ENCODE measurements at places on chromosomes 13 and 19. TPM values are rescaled to one million over a fixed set of nuclear protein-coding genes. Genes with fewer than 3 reads are reported as not detected.

The HPN gene
- 28.1 TPM for total RNA-seq

GRCh38 chr13:99264051-99264450 is 5.9 kb upstream of the GPR18 start:
- no peak overlapping the region for H3K27ac ChIP-seq
- no peaks in the 10 kb centered on the region for H3K4me1 ChIP-seq
- H3K4me3 ChIP-seq = no peak overlapping the region
- peaks cover 6% of the 10 kb centered on the region for H3K36me3 ChIP-seq

- H3K36me3 ChIP-seq = no peaks in the 10 kb centered on the region
- no peaks in the 10 kb centered on the region for H3K27me3 ChIP-seq
- H3K27ac ChIP-seq = no peak overlapping the region
- H3K4me1 ChIP-seq = no peaks in the 10 kb centered on the region
- no peak overlapping the region for H3K4me3 ChIP-seq
These were observed 770.3 kb upstream of the SLITRK5 start for GRCh38 chr13:86900906-86901305.

The S1PR2 gene
- total RNA-seq = 15.4 TPM

DNA sequence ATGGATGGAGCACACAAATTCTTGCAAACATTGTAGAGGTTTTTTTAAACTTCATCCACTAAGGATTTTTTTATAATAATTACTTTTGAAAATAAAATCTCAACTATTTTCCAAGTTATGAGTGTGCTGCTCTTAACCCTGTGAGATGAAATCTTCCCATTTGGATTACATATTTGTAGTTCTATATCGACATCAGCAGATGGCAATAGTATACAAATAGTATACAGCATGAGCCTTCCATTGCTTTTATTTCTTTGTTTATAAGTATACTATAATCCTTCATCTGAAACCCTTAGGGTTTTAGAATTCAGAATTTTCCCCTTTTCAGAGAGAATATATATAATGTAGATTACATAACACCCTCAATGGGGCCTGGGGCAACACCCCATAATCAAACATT is 70.5 kb downstream of the GJA3 start:
- H3K4me3 ChIP-seq = no peak overlapping the region
- H3K27ac ChIP-seq = no peak overlapping the region
- H3K36me3 ChIP-seq = peaks cover 10% of the 10 kb centered on the region
- no peaks in the 10 kb centered on the region for H3K4me1 ChIP-seq

The ZNF799 gene
- 6.5 TPM for total RNA-seq

The ZNF547 gene
- total RNA-seq = 3.4 TPM

The TEKTIP1 gene
- total RNA-seq = 2.2 TPM

The ANKRD10 gene
- 132 TPM for total RNA-seq

DNA sequence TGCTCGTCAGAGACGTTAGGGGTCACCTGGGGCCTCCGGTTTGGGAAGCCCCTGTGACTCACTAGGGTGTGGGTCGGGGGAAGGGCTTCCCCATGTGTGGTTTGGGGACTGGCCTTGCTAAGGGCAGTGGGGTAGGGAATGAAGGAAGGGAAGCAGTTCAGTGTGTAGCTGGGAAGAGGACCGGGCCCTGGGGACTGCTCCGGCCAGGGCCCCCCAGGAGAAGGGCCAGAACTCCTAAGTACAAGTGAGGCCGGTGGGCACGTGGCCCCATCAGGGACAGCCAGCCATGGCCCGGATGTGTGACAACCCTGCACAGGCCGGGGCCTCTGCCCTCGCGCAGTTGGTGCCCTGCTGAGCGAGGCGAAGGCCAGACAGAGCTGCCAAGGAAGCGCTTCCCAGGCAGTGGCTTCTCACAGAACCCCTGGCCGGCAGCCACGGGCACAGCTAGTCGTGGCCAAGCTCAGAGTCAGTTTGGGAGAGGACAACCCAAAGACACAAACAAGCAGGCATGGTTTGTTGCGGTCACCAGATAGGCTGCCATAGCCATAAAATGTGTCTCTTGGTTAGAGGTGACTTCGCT is 25.7 kb downstream of the TEX29 start:
- no peaks in the 10 kb centered on the region for H3K36me3 ChIP-seq
- H3K4me1 ChIP-seq = no peaks in the 10 kb centered on the region
- no peak for DNase-seq
- H3K4me3 ChIP-seq = no peak overlapping the region
- no peak overlapping the region for H3K27ac ChIP-seq

DNA sequence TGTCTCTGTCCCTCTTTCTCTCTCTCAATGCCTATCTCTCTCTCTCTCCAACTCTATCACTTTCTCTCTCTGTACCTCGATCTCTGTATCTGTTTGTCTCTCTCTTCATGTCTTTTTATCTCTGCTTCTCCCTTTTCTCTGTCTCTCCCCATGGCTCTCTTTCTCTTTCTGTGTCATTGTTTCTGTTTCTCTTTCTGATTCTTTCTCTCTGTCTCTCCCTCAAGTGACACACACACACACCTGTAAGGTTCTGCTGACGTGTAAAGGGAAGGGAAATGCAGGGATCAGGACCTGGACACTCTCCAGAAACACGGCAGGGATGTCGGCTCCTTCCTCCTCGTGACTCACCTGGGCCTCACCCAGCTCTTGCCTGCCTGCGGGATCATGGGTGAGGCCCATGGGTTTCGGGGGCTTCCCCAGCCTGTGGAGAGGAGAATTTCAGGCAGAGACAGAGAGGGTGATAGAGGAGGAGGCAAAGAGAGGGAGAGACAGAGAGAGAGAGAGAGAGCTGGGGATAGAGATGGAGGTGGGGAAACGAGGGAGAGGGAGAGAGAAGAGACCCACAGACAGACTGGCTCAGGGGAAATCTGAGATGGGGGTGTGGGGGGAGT is 5.4 kb upstream of the PLAUR start:
- H3K27me3 ChIP-seq = no peaks in the 10 kb centered on the region
- DNase-seq = no peak
- peaks cover 30% of the 10 kb centered on the region for H3K4me1 ChIP-seq

The HSPB6 gene
- 29.4 TPM for total RNA-seq

GRCh38 chr13:42883771-42884467 is 102.5 kb downstream of the FAM216B start:
- no peak for DNase-seq
- no peak overlapping the region for H3K4me3 ChIP-seq
- H3K27ac ChIP-seq = no peak overlapping the region
- no peaks in the 10 kb centered on the region for H3K4me1 ChIP-seq
- no peaks in the 10 kb centered on the region for H3K27me3 ChIP-seq
- H3K36me3 ChIP-seq = peaks cover 15% of the 10 kb centered on the region
